SK-MEL-5 (cell line): ENCODE measurements at places on chromosomes 1 and 21. TPM values are rescaled to one million over a fixed set of nuclear protein-coding genes. Genes with fewer than 3 reads are reported as not detected.

The LHX4 gene
- 0.13 and 0.61 TPM in 2 replicates for total RNA-seq

The KAZN gene
- 6.5 and 7.0 TPM in 2 replicates for total RNA-seq

The TINAGL1 gene
- 0.13 TPM in 1 of 2 replicates, not detected in the other for total RNA-seq

The OR2T2 gene
- total RNA-seq: not detected in 2 replicates

The ST7L gene
- 23.8 and 28.2 TPM in 2 replicates for total RNA-seq

The RAD54L gene
- 3.3 TPM in 2 replicates for total RNA-seq

The MED8 gene
- total RNA-seq: 41.3 and 46.9 TPM in 2 replicates

The DCDC2B gene
- not detected in 2 replicates for total RNA-seq

The SLFNL1 gene
- total RNA-seq: 0.05 and 0.16 TPM in 2 replicates
